ENCODE measurements at places on chromosomes 5 and 9.

GRCh38 chr5:34511915-34512314, 144.2 kb upstream of the RAI14 start:
- DNase-seq: no peak

DNA sequence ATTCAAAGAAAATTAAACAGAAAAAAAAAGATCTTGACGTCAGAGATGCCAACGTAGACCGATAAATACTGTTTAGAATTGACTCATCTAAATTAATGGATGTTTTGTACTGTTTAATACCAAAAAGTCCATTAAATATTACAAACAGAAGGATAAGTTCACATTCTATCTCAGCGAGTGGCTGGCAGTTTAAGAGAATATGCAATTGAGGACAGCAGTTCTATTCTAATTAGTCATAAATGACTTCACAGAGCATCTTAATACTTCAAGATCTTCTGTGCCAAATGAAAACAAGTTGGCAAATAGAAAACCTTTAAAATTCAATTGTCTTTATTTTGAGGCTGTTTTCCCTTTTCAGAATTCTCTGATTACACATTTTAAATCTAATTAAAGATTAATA, 326.6 kb upstream of the NREP start:
- no peak for DNase-seq

DNA sequence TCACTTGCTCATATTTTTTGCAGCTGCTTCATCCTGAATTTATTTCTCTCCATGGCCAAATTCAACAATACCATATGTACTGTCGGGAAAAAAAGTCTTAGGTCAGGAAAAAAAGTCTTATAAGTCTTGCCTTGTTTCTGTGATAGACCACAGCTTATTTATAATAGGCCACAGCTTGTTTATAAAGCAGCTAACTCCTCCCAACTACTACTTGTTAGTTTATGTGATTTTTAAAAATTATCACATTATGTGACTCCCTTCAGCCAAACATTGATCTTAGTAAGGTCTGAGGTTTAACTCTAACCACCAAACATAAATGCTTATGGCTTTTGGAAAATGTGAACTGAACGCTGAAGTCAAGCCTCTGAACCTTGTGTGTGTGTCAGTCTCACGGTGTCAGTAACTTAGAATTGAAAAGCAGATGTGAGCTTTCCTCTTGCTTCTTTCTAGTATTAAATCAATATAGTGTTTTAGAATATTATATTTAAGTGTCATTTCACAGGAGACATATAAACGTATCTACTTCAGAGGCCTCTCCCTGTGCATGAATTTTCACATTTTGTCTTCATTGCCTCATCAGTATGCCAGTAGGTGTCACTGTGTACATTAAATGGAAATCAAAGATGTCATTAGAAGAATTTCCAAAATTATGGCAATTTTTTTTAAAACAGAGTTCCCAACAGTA, 51.3 kb downstream of the SNX24 start:
- no peak for DNase-seq

- no peak for DNase-seq
Observed at GRCh38 chr5:32044939-32045338, 129.2 kb downstream of the GOLPH3 start.

GRCh38 chr9:16335788-16336580, 534.5 kb downstream of the BNC2 start:
- DNase-seq: no peak

- no peak for DNase-seq
Observed at GRCh38 chr9:83312537-83312936, 225.7 kb downstream of the FRMD3 start.

- no peak for DNase-seq
Observed at GRCh38 chr5:87746891-87747377, 334.2 kb upstream of the CCNH start.

- no peak for DNase-seq
Observed at GRCh38 chr5:107518616-107519015, 152.1 kb downstream of the EFNA5 start.

DNA sequence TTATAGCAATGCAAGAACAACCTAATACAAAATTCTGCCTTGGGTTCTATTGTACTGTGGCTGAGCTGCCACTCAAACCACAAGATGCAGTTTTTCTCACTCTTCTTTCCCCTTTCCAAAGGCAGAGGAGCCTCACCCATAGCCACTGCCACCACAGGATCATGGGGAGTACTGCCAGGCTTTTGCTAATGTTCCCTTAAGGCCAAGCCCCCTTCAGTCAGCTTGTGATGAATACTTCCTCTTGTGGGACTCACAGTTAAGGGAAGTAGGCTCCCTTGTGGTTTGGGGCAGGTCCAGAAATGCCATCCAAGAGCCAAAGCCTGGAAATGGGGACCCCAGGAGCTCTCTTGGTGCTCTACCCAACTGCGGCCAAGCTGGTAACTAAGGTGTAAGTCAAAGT, 258.7 kb downstream of the SPATA31D1 start:
- no peak for DNase-seq

DNA sequence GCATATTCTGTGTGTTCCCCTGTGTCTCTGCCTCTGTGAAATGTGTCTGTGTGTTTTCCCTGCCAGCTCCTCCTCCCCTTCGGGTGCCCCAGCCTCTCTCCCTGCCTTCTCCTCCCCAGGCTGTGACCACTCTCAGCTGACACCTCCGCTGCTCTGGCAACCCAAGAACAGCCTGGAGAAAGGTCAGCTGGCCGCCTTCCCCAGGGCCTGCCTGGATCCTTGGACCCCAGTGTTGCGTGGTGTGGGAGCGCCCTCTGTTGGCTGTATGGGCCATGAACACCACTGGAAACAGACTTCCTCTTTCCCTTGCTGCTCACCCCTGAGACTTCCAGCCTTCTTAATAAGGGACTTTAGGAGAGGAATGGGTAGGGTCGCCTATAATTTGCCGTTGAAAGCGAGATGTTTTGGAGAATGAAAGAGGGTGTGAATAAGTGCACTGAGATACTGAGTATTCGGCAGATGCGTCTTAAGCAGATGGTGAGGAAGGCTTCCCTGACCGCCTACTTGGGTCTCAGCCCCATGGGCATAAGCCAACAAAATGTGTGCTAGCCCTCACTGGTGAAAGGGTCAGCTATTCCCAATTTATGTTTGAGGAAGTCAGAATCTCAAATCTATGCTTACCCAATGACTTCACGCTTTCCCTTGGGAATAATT, 114.9 kb upstream of the TRIM32 start:
- DNase-seq: no peak

- DNase-seq: no peak
Observed at GRCh38 chr5:143319437-143320227, 83.9 kb downstream of the NR3C1 start.

GRCh38 chr5:62082370-62082801, 223.6 kb upstream of the KIF2A start:
- no peak for DNase-seq

Data from NCI-H2107 (cell line).